NCI-H1417 treated with DMSO at 0.1 percent for 48 hours (cell line): ENCODE measurements at places on chromosomes 5 and 9.

DNA sequence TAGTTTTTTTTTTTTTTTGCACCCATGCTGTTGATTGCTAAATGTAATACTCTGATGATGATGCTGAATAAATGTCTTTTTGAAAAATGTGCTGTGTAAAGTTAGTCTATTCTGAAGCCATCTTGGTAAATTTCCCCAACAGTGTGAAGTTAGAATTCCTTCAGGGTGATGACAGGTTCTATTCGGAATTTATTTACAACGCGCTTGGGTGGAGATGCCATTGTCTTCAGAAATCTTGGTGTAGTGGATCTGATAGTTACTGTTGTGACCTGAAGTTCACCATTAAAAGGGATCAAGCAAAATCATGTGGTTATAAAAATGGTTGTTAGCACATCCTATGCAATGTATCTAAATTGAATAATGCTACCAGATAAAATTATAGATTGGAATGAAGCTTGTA lies 36.3 kb upstream of the DMRT1 start:
- DNase-seq: no peak

DNA sequence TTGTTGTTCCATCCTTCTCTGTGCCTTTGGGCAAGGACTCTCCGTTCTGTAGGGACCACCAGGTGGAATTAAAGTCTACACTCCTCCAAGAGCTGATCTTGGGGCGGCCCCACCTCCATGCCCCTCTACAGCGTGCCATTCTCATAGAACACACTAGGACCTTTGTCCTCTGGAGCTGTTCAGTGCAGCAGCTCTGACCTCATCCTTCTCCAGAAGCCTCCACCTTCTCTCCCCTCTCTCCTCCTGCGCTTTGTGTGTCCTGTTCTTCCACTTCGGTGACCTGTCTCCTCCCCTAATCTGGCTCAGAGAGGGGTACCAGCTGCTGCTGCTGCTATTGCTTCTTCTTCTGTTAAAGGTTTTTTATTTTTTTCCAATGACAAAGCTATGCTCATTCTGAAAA lies 1.8 kb upstream of the MACROH2A1 start:
- no peak for DNase-seq

GRCh38 chr5:178331491-178331996 lies 98.9 kb upstream of the PHYKPL start:
- DNase-seq: no peak

DNA sequence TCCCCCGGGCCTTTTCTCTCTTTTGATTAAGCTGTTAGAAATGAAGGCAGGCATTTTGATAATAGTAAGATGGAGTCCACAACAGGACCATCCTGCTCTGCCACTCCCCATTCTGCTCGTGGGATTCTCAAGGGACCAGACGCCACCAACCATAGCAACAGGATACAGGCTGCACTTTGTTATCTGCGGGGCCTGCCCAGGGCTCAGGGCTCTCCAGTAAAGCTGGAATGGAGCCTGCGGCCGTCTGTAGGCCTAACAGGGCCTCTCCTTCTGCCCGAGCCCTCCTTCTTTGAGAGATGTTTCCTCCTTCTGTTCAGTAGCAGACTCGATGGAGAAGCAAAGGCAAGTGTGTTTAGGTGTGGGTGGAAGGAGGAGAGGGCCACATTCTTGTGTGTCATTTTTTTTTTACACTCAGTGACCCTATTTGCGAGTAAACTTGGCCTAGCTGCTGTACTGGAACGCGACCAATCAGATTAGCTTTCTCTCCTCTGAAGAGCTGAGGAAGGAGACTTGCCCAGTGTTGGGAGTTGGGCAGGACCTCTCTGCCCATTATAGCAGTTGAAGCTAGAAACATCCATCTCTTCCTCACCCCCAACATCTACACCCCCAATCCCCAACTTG lies 8.9 kb upstream of the EPB41L4B start:
- DNase-seq: no peak

DNA sequence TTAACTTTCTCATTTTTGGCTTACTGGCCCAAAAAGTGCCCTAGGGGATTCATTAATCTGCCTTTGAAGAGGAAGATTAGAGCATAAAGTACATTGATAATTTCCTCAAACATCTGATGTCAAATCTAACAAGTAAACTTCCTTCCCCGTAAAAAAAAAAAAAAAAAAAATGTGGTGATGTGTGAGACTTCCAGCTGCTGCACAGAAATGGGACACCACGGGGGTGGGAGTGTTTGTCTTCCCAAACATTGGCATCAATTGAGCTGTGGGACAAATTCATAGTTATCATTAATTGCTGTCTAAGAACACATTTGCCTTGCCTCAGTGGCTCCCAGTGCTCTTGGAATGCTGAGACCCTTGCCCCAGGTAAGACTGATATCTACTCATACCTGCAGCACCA lies 149.6 kb downstream of the ADAMTS12 start:
- no peak for DNase-seq

GRCh38 chr9:83920469-83920926 lies 734 bp downstream of the KIF27 start:
- DNase-seq: peak; percentile 45

DNA sequence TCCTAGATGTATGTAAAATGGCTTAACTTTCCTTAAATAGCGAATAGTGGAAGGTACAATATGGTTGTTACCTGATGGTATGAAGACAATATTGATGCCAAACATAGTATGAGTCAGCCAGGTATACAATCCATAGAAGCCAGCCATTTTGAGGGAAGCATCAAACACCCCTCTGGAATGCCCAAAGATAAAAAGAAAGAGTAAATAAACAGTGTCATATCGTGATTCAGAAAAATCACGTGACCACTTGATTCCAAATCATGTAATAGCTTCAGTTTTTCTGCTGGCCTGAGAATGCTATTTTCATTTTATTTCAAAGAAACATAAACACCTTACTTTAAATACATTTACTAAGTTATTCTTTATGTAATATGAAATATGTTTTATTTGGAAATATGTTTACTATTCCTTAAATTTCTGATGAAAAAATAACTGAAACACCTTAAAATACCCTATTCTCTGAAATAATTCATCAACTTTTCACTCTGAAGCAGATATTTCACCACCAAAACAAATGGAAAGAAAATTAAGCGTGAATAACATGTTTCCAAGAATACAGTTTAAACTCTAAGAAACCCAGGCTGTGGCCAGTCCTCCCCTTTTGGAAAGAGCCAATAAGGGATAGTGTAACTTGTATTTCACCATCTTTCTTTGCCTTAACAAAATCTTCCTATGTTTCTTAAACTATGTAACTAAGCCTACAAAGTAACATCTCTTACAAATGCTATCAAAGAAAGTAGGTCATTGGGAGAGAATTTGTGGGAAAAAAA lies 24.8 kb upstream of the CTNNAL1 start:
- no peak for DNase-seq

GRCh38 chr9:16918920-16919319 lies 48.5 kb upstream of the BNC2 start:
- no peak for DNase-seq

DNA sequence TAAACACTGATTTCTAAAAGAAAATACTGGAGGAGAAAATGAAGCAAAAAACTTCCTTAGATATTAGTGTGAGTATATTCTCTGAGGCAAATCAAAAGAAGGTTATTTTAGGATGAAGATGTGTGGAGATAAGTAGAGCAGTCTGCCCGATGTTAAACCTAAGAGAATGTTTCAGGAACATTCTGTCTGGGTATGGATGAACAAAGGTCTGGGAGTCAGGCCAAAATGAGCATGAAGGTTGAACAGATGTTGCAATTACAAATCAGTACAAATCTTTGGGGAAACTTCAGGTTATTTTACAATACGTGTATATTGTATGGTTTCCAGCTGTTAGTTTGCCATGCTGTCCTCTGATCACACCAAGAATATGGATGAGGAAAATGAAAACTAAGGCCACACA lies 14.4 kb upstream of the CEP78 start:
- DNase-seq: no peak
